ENCODE measurements at places on chromosomes 13 and 19.

DNA sequence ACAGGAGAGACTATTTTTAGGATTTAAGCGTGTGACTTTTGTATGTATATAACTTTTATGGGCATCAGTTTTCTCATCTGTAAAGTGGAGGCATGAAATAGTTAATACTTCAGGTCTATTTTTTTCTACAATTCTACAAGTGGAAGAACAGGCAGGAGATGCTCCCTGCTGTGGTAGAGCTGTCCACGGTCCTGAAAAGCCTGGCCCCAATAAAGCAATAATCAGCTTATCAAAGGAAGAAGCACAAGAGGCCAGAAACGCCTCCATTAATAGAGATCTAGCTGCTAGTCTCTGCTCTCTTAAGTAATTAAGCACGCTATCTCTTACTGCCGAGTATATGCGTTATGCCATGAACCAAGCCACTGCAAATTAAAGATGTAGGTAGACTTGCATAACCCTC, 28.0 kb upstream of the WASF3 start:
- DNase-seq, result peak; percentile 74

DNA sequence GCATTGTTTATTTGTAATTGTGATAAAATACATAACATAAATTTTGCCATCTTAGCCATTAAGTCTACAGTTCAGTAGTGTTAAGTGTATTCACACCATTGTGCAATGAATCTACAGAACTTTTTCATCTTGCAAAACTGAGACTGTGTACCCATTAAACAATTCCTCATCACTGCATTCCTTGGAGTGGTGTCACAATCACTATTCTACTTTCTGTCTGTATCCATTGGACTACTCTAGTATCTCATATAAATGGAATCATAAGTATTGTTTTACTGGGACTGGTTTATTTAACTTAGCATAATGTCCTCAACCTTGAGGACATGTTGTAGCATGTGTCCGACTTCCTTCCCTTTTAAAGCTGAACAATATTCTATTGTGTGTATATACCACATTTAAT, 36.8 kb downstream of the UFM1 start:
- DNase-seq, result no peak

GRCh38 chr13:84816567-84817105, 934.4 kb upstream of the SLITRK1 start:
- no peak for DNase-seq

GRCh38 chr19:17352608-17353280, 15.4 kb downstream of the GTPBP3 start:
- no peak for DNase-seq

DNA sequence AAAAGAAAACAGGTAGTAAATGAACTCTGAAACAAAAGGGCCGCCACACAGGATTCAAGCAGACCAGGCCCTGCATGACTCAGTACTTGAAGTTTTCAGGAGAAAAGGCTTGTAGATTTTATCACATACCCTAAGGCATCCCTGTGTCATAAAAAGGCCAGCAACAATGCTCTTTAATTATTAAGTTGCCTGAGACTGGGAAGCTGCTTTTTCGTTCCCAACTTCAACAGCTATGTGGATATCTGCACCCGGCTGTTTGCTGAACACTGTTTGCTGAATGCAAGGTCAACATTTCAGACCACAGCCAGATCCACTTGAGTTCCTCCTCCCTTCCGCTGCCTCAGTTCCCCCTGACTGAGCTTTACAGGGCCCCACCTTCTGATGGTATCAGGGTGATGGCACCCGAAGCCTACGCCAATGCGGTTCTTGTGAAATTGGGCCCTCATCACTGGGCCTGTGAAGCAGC, 6.1 kb upstream of the ECH1 start:
- no peak for DNase-seq

All from DND-41 (cell line).